ELF-1 (cell line): ENCODE measurements at places on chromosomes 1 and 21.

- DNase-seq = no peak
These were observed 209.0 kb upstream of the HOOK1 start for GRCh38 chr1:59605761-59606160.

- DNase-seq = no peak
These were observed 61.0 kb downstream of the ACP6 start for GRCh38 chr1:147609358-147609757.

DNA sequence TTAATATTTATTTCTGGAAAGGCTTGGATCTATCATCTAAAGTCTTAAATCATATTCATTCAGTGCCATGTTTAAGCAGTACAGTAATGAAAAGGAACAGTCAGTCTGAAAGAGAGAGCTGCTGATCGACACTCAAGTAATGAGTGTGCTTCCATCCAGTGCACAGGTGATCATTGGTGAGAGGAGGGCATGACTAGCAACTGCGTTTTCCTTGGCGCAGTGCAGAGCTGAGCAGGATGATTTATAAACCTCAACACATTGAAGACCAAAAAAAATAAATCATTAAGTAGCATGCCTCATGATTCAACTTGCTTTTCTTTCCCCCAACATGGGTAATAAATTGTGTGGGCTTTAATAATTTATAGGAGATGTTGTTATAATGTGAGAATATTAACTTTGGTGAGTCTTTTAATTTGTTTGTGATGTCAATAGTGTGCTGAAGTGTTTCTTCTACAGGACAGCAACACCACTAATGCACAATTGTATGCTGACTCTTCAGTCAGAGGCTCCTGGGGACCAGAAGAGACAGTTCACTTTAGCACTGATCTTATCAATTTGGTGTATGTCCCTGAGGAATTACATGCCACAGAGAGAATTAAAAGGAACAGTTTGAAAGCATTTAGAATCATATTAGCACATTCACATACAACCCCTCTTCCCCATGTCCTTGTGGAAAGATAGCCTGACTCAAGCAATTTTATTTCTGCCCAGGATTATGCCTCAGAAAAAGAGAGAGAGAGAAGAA is 199.7 kb upstream of the ADGRL2 start:
- DNase-seq = no peak

DNA sequence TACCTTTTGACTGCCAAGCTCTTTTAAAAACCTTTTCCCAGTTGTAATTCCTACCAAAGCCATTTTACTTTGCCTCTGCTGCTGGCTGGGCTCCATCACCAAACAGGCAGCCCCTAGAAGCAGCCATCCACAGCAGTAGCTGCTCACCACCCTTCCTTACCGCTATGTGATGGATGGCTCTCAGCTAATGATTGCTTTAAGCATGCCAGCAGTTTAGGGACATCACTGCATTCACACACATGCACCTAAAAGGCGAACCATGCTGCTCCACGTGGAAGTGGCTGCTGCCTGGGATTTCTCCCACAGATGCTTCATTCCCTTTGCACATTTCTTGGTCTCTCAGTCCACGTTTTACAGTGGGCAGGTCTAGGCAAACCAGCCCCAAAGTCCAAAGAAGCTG is 46.3 kb upstream of the PDE9A start:
- DNase-seq = no peak

DNA sequence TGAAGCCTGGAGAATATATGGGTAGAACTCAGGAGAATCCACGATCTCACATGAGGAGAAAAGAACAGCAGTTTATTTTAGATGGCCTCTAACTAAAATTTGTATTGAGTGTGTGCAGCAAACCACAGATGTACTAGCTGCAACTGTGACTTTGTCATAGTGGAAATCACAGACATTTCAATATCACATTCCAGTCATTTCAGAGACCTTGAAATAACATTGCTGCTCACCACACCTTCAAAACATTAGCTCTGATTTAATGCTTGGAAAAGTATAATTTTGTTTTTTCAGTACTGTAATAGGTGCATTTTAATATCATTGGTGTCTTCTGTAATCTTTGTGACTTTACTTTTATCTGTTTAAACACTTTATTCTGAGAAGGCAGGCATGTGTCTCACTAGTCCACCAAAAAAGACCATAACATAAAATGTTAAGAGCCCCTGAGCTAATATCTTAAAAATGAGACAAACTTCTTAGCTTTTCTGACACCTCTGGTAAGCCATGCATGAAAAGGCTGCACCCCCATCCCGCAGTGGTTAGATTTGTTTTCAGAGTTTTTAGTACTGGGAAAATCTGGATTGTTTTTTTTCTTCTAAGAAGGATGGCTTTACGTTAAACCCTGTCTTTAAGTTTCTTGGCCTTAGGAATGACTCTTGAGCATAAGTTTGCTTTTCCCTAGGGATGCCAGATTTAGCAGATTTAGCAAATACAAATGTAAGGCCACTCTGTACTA is 30.1 kb downstream of the KCNJ15 start:
- no peak for DNase-seq

DNA sequence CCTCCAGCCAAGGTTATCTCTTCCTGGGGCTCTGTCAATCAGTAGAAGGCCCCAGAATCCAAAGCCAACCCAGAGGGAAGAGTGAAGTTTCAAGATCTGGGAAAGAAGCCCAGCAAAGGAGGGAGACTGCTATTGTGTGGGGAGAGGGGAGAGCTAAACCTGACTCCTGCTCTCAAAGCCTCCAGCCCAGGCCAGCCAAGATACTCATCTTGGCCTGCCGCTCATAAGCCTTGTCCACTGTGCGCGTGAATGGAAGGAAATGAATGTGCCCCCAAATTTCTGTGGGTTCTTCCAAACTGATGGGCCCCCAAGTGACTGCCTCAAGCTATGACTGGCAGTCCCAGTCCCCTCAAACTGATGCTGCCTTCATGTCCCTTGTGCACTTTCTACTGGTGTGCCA is 2.0 kb downstream of the PLXNA2 start:
- DNase-seq = no peak

GRCh38 chr1:115280064-115280463 is 58.0 kb downstream of the NGF start:
- no peak for DNase-seq

- DNase-seq = peak; percentile 68
These were observed 503.9 kb upstream of the USP24 start for GRCh38 chr1:55718758-55719671.
